Activated CD4-positive, CD25-positive, alpha-beta regulatory T cell (primary cell): ENCODE measurements at places on chromosomes 7 and 10.
A peak's percentile ranks its signal among the peaks of the same experiment; 100 is the strongest.

GRCh38 chr10:119445311-119445934, 97.1 kb downstream of the RGS10 start:
- DNase-seq: peak; percentile 70

DNA sequence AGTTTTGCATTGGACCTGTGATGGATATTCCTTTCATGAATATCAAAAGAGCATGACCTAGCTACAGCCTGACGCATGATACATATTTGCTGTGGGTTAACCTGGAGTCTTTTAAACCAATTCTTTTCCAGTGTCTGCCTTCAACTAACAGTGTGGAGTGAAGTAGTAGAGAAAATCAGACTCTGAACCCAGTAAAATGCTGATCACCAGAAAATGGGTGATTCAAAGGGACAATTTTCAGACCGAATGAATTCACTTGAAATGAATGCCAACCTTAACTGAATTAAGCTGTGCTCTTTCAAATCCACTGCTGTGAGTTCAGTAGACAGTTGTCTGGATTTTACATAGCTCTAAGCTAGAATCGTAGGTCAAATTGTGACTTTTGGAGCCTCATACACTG, 123.0 kb downstream of the CDK14 start:
- DNase-seq: no peak

GRCh38 chr7:41197769-41198168, 505.1 kb downstream of the INHBA start:
- DNase-seq: no peak

GRCh38 chr10:8803992-8804391, 749.5 kb downstream of the GATA3 start:
- no peak for DNase-seq

DNA sequence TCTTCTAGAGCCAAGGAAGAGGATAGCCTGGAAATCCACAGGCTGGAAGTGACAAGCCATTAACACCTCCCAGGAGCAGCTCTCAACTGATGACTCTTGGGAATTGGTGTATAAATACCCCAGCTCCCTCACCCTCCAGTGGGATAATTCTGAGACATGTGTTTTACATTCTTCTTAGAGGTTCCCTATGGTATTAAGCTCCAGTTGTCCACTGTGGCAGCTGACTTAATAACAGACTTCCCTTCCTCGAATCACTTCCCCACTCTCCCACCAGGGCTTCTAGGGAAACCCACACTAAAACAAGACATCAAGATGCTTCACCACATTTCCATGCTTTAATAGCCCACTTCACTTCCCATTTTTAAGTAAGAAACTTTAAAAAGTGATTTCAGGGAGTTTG, 47.2 kb downstream of the FAM107B start:
- no peak for DNase-seq

GRCh38 chr10:9038146-9038714, 983.7 kb downstream of the GATA3 start:
- no peak for DNase-seq

DNA sequence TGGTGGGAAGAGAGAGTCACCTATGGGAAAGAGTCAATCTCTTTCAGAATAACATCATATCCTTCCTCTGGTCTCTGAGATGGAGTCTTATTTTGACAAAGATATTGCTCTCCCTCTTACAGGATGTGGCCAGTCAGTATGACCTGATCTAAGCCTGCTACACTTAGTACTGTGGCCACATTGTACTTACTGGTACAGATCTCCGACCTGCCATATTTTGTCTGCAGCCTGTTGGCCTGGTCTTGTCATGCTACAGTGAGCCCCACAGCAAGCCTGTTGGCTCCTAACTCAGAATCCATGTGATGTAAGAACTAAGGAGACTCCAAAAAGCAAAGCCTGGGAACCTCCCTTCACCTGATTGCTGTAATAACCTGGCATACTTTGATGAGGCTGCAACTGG, 377.8 kb downstream of the SFMBT2 start:
- DNase-seq: no peak

DNA sequence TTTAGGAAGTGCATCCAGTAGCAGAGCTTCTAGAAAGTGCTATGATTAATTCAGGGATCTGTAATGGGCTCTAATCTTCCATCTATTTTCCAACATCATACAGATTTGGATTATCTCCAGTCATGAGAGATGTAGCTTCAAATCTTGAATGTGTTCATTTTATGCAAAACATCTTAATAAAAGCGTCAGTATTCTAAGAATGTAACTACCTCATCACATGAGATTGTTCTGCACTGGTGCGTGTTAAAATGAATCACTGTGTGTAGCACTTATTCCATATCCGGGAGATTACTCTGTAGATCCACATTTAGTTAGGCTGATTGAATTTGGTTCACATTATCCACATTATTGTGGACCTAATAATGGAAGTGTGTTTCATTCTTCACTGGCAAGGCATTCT, 344.9 kb upstream of the CHRM2 start:
- no peak for DNase-seq

- DNase-seq: no peak
Observed at GRCh38 chr7:27106181-27106900, 3.9 kb upstream of the HOXA2 start.

DNA sequence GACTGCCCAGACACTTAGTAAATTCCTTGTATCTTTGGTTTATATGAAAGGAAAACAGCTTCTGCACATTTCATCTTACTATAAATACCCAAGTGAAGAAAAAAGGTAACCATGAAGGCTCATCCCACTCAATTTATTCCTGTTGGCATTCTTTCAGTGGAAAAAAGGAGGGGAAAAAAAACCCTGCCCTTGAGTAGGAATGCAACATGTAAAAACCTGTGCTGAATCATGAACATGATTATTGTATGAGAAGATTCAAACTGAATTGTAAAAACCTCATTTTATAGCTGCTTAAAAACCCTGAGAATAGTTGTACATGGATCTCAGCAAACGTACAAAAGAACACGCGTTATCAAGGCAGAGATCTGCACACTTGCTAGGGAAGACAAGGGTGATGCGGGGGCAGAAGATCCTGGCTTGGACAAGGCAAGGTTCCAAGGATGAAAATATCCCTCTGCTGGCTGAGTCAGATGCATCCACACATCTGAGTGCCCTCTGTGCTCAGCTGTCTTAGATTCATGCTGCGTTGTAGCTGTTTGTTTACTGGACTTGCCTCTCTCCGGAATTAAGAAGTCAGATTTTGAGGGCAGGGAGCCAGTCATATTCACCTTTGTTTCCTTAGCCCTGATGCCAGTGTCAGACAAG, 658.2 kb downstream of the PARD3 start:
- no peak for DNase-seq

DNA sequence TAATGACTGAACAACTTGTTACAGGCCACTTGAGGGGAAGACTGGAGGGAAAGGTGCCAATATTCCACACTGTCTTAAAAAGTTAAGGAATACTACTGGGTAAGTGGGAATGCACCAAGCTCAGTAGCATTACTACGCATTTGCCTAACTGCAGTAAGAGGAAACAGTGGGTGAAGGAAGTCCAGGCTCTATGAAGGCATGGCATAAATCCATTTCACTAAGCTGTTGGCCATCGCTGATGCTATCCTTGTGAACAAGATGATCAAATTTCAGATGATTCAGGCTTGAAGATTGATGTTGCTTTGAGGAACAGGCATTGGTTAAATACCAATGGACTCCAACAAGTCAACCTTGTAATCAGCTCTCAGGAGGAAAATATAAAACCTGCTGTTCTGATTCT, 44.2 kb upstream of the TES start:
- DNase-seq: no peak

- no peak for DNase-seq
Observed at GRCh38 chr7:98874942-98875341, 3.4 kb upstream of the TRRAP start.

DNA sequence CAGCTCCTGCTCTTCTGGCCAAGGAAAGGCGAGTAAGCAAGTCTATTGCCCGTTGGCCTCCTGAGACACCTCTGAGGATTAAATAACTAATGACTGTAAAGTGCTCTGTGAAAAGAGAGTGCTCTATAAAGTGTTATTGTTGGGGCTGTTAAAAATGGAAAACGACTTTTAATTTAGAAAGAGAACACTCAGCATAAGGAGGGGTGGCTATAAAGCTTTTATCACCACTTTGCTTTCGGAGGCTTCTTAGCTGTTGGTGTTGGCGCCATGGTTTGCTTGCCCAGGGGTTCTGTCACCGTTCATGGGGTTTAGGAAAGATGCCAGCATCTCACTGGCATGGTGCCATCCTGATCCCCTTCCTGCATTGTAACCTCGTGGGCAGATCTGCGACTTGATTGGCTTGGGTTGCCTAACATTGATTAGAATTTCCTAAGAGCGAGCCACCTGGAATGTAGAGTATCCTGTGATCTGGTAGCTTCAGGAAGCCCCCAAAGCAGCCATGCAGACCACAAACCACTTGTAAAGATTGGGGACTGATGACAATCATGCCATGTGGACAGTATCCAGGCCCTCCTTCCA, 509.9 kb downstream of the LRMDA start:
- no peak for DNase-seq

- no peak for DNase-seq
Observed at GRCh38 chr7:81902536-81902935, 132.7 kb upstream of the HGF start.
